Stimulated activated CD4-positive, alpha-beta T cell treated with anti-CD3 and anti-CD28 coated beads, Interleukin-2, amount 100 ng/mL, for 48 hours (primary cell): ENCODE measurements at places on chromosomes 1 and 21.

DNA sequence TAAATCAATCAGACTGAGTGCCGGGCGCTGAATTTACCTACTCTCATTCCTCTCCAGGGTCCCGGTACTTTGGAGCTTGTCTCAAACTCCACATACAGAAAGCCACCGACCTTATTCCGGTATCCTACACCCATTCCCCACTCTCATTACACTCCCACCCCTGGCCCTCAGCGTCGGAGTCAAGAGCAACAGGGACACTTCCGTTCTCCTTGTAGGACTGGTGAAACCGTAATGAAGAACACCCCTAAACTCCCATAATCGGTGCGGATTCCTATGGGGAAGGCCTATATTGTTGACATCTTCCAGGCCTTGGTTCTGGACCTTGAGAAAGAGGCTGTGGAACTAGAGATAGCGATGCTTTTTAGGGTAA, 798 bp downstream of the ZBED6 start:
- DNase-seq = no peak

DNA sequence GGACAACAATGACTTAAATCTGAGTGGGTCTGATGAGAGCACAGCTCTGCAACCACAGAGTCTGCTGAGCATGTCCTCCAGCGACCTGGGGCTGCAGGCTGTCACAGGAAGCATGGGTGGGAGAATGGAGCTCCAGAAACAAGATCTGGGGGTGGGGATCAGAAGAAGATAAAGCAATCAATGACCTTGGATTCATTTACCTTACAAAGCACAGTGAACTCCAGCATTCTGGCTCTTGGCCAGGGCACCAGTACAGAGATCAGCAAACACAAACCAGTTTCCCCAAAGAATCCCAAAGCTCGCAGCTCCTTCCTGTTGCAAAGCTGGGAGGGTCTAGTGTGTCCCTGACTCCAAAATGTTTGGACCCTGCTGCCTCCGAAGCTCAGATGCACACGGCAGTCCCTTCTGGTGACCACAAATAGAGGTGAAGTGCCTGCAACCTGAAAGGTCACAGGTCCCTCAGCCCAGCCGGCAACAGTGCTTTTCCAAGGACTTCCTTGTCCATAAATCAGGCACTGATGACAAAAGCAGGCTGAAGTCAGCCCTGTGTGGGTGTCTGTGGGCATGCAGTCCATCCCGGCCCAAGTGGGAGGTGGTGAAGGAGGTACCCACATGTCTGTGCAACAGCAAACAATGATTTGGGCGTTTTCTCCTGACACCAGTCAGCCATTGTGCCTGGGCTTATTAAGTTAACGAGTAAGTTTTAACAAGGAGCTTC, 76.1 kb downstream of the SH3BGR start:
- no peak for DNase-seq

GRCh38 chr1:173418107-173418985, 58.8 kb upstream of the PRDX6 start:
- no peak for DNase-seq

- DNase-seq = no peak
Measured at GRCh38 chr1:69710484-69711189, 142.9 kb downstream of the LRRC7 start.

DNA sequence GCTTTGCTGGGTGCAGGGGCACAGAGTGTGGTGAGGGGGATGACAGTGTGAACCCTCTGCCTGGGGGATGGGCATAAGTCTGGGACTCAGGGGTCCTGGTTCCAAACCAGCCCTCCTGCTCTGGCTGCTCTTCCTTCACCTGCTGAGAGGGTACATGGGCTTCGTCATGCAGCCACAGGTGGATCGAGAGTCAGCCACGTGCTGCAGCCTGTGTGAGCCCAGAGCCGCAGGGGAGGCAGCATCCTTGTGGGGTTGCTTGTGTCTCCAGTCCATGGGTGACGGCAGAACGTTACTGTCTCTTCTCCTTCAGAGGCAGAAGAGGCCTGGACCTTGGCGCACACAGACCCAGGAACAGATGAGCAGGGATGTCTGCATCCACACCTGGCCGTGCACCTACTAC, 12.1 kb downstream of the SNAP47 start:
- no peak for DNase-seq

DNA sequence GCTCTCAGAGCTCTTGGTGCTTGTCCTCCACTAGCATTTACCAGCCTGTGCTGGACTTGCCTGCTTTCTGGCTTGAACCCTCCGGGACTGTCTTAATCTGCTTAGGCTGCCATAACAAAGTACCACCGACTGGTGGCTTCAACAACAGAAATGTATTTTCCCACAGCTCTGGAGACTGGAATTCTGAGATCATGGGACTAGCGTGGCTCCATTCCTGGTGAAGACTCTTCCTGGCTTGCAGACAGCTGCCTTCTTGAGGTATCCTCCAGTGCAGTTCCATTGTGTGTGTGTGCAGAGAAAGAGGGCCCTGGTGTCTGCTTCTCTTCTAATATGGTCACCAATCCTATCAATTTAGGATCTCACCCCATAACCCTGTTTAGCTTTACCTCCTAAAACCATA, 22.0 kb upstream of the RCAN1 start:
- no peak for DNase-seq

GRCh38 chr1:243455760-243456651, 200.2 kb downstream of the SDCCAG8 start:
- DNase-seq = no peak

DNA sequence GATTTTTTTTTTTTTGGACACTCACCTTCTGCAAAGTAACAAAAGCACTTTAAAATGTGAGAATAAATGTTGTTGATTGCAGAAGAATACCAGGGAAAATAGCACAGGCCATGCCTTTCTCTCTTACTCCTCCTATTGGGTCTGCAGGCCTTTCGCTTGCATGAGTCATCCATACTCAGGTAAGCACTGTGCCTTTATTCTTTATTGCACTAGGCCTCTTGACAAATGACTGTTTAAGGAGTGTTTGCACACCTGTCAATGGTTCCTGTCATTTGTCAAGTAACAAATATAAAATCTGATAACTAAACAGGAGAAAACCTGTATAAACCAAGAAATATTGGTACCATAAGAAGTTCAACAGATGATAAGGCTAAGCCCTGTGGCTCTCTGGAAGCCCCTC, 106.5 kb downstream of the RGS7 start:
- DNase-seq = no peak

DNA sequence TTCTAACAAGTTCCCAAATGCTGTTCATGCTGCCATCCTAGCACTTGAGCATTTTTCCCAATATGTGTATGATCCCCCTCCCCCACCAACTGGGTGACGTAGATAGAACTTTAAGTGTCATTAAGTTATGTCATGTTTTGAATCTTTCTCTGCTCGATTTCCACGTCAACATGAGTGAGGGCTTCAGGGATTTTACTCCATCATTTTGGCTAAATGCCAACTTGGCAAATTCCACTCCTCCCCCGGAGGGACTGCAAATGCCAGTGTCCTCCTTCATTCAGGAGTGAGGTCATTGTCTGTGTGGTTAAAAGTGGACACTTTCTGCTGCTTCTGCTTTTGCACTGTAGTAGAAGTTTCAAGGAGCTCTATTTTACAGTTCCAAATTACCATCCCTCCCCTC, 201.7 kb downstream of the FGGY start:
- DNase-seq = no peak

DNA sequence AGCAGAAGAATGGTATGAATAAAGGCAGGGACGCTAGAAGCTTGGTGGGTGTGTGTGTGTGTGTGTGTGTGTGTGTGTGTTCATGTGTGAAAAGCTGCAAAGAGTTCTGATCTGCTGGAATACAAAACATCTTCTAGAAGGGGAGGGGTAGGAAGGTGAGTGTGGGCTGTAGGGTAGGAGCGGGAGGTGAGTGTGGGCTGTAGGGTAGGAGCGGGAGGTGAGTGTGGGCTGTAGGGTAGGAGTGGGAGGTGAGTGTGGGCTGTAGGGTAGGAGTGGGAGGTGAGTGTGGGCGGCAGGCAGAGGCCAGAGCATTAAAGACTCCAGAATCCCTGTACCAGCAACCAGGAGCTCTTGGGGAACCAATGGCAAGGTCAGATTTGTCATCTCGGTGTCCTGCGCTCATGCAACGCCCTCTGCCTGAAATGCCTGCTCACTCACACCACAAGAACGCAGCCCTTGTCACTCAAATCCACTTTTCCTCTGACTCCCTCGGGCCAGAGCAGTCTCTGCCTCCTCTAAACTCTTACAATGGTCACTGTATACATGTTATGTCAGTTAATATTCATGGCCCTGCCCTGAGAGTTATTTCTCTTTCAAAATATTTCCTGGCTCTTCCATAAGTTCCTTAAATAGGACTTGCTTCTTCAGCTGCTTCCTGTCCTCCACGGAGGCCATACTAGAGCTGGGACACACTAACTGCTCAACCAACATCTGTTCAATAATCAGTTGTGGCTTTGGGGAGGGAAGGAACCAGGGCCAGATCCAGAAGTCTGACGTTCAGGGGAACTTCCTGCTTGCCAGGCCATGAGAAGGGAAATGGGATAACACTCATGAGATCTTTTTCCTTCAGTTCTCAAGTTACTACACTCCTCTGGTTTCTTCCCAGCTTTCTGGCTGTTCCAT, 53.6 kb upstream of the ZNF644 start:
- DNase-seq = no peak

GRCh38 chr1:152811050-152811449, 721 bp upstream of the LCE1B start:
- no peak for DNase-seq

DNA sequence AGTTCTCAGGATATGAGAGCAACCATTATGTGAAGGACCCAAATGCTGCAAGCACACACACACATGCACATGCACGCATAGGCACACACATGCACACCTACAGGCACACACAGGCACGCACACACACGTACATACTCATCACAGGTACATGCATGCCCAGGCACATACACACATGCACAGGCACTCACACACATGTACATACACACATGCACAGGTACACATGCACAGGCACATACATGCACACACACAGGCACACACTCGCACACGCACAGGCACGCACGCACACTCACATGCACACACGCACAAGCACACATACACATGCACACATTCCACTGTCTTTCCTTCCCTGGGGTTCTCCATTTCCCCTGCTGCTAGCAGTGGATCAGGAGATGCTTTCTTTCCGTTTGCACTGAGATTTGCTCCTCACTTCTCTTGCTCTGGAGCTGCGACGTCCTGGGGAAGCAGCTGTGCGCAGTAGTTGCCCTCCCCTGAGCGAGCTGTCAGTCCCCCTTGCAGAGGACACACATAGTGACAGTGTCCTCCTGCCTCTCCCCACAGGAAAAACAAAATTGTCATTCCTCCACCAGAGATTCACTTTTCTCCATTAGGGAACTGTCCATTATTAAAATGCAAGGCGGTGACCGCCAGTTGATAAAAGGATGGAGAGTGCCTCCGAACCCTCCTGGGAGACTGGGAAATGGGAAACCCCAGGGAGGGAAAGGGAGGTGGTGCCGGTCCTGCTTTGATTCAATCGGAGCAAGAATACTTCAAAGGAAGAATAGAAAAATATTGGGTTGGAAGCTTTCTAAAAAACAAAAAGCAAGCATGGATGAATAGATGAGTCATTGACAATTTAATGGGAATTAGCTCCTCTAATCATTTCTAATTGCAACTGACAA, 69.5 kb downstream of the WDR4 start:
- no peak for DNase-seq

DNA sequence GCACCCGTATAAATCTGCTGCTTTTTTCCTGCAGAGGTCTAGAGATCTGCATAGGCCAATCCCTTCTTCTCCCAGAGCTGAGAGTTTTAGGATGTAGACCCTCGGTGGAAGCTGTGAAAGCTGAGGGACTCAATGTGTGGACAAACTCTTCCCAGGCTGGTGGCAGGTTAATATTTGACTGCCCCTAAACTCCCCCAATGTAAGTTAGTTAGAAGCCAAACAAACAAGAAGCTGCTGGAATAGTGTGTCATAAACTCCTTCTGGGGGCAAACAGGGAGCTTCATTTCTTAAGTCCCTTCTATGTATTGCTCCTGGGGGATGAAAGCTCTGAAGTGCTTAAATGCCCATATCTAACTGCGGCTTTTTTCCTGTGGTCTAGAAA, 72.3 kb downstream of the SCMH1 start:
- no peak for DNase-seq

- DNase-seq = no peak
Measured at GRCh38 chr1:52360595-52360968, 5.4 kb downstream of the CC2D1B start.

- DNase-seq = no peak
Measured at GRCh38 chr1:109866071-109866470, 44.6 kb upstream of the CSF1 start.

DNA sequence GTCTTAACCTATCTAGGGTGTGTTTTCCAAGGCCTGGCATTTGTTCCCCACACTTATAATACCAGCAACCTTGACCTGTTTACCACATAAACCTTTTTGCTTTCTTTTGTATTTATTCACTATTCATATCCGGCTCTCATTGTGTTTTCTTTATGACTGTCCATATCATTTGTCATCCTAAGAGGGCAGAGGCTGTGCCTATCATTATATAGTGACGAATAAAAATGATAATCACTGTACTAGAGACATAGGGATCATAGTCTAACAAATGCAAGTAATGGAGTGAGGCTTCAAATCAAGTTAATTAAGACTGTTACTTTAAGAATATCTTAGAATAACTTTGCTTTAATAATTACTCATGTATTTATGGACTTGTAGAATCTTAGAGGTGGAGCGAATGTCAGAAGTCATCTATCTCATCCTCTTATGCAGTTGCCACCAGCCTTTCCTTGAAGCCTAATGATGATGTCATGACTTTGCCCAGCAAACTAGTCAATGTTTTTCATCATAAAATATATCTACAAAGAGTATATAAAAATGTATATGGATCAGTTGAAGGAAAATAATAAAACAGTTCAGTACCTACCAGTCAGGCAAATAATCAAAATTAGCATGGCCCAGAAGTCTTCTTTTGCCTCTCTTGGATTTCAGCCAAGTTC, 4.7 kb upstream of the ETV3 start:
- no peak for DNase-seq

DNA sequence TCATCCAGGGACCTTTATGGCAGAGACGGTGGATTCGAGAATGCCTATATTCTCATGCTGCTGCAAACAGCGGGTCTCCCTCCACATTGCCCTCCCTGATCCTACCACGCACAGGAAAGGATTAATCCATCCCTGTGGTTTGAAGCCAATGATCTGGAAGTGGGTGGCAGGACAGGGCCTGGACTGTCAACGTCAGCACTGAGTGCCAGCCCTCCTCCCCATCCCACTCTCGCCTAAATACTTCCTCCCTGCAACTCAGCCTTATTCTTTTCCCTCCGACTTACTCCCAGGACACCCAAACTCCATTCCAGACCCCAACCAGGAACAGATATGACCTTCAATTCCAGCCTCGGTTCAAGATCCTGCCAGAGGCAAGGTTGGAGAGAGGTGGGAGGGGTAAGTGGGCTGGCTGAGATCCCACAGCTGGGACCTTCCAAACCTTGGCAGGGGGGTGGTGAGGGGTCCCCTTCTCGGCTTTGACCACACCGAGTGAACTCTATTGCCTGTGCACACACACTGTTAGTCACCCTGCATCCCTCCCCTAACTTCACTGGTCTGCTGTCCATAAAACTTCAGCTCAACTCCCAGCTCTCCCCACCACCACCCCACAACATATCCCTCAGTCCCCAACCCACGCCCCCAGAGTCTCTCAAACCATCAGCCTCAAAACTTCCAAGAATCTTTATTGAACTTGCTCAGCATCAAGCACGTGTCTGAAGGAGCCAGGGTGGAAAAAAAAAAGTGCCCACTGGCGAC, 2.4 kb upstream of the S100A5 start:
- DNase-seq = no peak

GRCh38 chr1:175450219-175450618, 257.6 kb upstream of the KIAA0040 start:
- DNase-seq = no peak
